ENCODE measurements at places on chromosomes 16 and 17.

GRCh38 chr17:48759288-48759687 lies 30.7 kb upstream of the HOXB13 start:
- no peaks in the 10 kb centered on the region for H3K36me3 ChIP-seq
- DNase-seq, result no peak
- H3K27me3 ChIP-seq, result peaks cover 36% of the 10 kb centered on the region

DNA sequence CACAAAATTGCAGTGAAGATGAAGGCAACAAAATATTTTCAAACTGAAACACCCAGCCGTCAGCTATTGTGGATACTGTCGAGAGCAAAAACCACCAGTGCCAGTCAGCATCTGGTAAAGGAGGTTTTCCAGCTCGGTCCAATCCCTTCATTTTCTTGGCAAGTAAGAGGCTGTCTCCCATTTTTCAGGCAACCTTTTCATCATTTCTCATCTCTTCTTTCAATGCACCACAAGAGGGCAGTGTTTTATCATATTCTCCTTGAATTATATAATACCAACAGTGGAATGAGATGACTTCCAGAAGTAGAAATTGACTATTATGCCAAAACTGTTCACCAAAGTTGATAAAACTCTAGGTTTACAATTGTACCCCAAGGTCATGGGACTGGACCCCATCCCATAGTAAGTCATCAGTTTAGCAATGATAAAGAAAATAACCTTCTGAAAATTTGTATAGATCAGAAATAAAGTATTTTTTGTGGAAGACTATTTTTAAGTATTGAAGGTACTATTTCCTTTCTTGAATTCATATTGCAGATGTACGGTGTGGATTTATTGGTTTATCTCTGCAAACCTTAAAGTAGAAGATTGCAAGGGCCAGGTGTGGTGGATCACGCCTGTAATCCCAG lies 16.8 kb downstream of the NQO1 start:
- DNase-seq, result peak; percentile 39
- H3K27ac ChIP-seq, result no peak overlapping the region
- H3K4me3 ChIP-seq, result no peak overlapping the region
- no peaks in the 10 kb centered on the region for H3K27me3 ChIP-seq

GRCh38 chr16:67184453-67184994 lies 761 bp upstream of the MATCAP1 start:
- DNase-seq, result no peak
- no peak overlapping the region for H3K27ac ChIP-seq
- peaks cover 8% of the 10 kb centered on the region for H3K27me3 ChIP-seq
- peak overlapping the region; percentile 85 for H3K4me3 ChIP-seq

GRCh38 chr16:74053826-74054225 lies 242.8 kb upstream of the PSMD7 start:
- H3K4me3 ChIP-seq, result no peak overlapping the region
- H3K36me3 ChIP-seq, result no peaks in the 10 kb centered on the region
- H3K27ac ChIP-seq, result no peak overlapping the region
- H3K27me3 ChIP-seq, result no peaks in the 10 kb centered on the region
- no peaks in the 10 kb centered on the region for H3K4me1 ChIP-seq

- H3K27me3 ChIP-seq, result peaks cover 3% of the 10 kb centered on the region
- no peaks in the 10 kb centered on the region for H3K4me1 ChIP-seq
- no peak overlapping the region for H3K4me3 ChIP-seq
- H3K36me3 ChIP-seq, result no peaks in the 10 kb centered on the region
These were observed 36.1 kb downstream of the HNF1B start for GRCh38 chr17:37708616-37709212.

- H3K27me3 ChIP-seq, result no peaks in the 10 kb centered on the region
- no peak overlapping the region for H3K27ac ChIP-seq
- no peak overlapping the region for H3K4me3 ChIP-seq
These were observed 198.0 kb downstream of the KATNIP start for GRCh38 chr16:27747946-27748345.

GRCh38 chr17:45346216-45347015 lies 29.6 kb upstream of the MAP3K14 start:
- no peak for DNase-seq
- H3K36me3 ChIP-seq, result no peaks in the 10 kb centered on the region
- no peaks in the 10 kb centered on the region for H3K27me3 ChIP-seq
- H3K27ac ChIP-seq, result no peak overlapping the region
- peaks cover 15% of the 10 kb centered on the region for H3K4me1 ChIP-seq

GRCh38 chr16:31427441-31428278 lies 500 bp downstream of the COX6A2 start:
- H3K4me1 ChIP-seq, result peaks cover 4% of the 10 kb centered on the region
- H3K4me3 ChIP-seq, result peak overlapping the region; percentile 27
- no peaks in the 10 kb centered on the region for H3K36me3 ChIP-seq
- H3K27me3 ChIP-seq, result no peaks in the 10 kb centered on the region
- H3K27ac ChIP-seq, result no peak overlapping the region

- H3K36me3 ChIP-seq, result peaks cover 38% of the 10 kb centered on the region
- no peak overlapping the region for H3K4me3 ChIP-seq
- peak overlapping the region; percentile 93 for H3K27ac ChIP-seq
- no peak for DNase-seq
- peaks cover 97% of the 10 kb centered on the region for H3K4me1 ChIP-seq
- H3K27me3 ChIP-seq, result no peaks in the 10 kb centered on the region
These were observed 15.5 kb downstream of the METTL9 start for GRCh38 chr16:21614896-21615295.

DNA sequence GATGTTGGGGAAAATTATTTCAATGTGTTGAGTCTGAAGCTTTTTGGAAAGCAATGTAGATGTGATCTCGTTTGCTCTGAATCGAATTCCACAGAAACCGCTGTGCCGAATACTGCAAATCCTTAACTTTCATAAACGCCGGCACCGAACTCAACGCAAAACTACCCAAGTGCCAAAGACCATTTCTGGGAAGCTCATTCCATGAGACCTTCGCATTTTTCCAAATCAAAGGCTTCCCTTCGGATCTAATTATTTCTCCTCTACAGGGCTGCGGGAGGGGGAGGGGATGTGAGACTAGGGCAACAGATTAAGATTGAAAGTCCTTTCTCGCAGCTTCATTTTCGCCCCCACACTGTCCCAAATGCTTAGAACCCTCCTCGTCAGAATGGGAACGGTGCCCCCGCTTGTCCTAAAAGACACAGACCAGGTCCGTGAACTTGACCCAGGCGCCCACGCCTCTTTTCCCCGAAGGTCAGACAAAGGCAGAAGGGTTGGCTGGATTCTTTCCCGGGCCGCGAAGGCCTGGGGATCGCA lies 4.0 kb downstream of the PRAC1 start:
- no peak overlapping the region for H3K27ac ChIP-seq
- no peak for DNase-seq
- peaks cover 12% of the 10 kb centered on the region for H3K4me1 ChIP-seq
- no peaks in the 10 kb centered on the region for H3K36me3 ChIP-seq

DNA sequence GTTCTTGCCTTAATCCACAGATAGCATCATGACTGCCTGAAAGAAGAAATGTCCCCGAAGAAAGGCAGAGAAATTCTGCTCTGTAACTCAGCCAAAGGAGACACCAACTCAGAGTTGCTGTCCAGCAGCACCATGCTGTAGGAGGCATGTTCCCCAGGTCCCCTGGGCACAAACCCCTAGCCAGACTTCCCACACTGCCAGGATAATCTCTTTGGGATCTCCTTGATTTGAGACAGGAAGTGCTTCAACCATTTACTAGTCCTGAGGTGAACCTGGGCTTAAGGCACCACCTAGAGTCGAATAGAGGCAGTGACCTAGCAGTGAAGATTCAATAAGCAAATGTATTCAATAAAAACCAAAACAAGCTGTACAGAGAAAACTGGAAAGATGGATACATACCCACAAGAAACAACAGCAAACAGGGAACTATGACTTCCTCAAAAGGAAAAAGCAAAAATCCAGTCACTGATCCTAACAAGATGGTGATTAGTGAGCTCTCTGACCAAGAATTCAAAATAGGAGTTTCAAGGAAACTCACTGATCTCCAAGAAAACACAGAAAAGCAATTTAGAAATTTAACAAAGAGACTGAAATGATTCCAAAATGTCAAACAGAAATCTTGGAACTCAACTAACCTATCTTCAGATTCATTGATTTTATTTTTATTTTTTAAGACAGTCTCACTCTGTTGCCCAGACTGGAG lies 5.7 kb downstream of the OR4D2 start:
- peaks cover 19% of the 10 kb centered on the region for H3K27me3 ChIP-seq
- H3K36me3 ChIP-seq, result no peaks in the 10 kb centered on the region
- DNase-seq, result no peak
- H3K4me1 ChIP-seq, result no peaks in the 10 kb centered on the region
- no peak overlapping the region for H3K4me3 ChIP-seq

GRCh38 chr16:24536671-24537070 lies 2.7 kb upstream of the RBBP6 start:
- H3K4me1 ChIP-seq, result peaks cover 14% of the 10 kb centered on the region
- H3K4me3 ChIP-seq, result no peak overlapping the region
- no peaks in the 10 kb centered on the region for H3K36me3 ChIP-seq

DNA sequence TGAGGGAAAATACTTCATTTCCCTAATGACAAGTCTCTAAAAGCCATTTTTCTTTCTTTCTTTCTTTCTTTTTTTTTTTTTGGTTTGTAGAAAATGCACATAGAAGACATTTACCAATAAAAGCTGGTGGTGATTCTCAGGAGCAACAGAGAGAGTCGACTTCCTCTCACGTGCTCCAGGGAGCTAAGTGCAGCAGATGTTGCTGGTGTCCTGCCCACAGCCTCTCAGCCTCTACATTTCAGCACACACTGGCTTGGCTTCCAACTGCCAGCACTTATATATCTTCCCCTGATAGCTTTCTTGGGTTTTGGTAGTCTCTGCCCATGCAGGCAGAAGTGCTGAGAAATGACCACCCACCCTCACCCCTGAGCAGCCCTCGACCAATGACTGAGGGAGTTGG lies 58.4 kb upstream of the MARCHF10 start:
- no peak overlapping the region for H3K4me3 ChIP-seq
- H3K27me3 ChIP-seq, result no peaks in the 10 kb centered on the region
- H3K27ac ChIP-seq, result no peak overlapping the region
- H3K36me3 ChIP-seq, result no peaks in the 10 kb centered on the region
- DNase-seq, result no peak

DNA sequence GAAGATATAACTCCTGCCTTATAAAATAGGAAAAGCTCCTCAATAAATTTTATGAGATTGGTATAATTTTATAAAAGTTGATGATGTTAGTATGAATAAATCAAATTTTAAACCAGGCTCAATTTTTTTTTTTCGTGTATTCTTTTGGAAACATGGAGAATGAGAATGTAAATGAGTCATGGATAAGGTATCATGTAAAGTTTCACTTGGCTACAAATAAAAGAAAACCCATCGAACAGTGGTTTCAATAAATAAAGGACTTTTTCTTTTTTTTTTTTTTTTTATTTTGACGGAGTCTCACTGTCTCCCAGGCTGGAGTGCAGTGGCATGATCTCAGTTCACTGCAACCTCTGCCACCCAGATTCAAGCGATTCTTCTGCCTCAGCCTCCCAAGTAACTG lies 67.3 kb downstream of the PHKB start:
- DNase-seq, result no peak
- no peak overlapping the region for H3K4me3 ChIP-seq
- H3K27me3 ChIP-seq, result no peaks in the 10 kb centered on the region
- peaks cover 11% of the 10 kb centered on the region for H3K36me3 ChIP-seq
- no peak overlapping the region for H3K27ac ChIP-seq

- no peaks in the 10 kb centered on the region for H3K27me3 ChIP-seq
- no peak overlapping the region for H3K27ac ChIP-seq
- DNase-seq, result no peak
- no peaks in the 10 kb centered on the region for H3K36me3 ChIP-seq
- no peaks in the 10 kb centered on the region for H3K4me1 ChIP-seq
These were observed 22.6 kb upstream of the MLKL start for GRCh38 chr16:74723256-74723655.

DNA sequence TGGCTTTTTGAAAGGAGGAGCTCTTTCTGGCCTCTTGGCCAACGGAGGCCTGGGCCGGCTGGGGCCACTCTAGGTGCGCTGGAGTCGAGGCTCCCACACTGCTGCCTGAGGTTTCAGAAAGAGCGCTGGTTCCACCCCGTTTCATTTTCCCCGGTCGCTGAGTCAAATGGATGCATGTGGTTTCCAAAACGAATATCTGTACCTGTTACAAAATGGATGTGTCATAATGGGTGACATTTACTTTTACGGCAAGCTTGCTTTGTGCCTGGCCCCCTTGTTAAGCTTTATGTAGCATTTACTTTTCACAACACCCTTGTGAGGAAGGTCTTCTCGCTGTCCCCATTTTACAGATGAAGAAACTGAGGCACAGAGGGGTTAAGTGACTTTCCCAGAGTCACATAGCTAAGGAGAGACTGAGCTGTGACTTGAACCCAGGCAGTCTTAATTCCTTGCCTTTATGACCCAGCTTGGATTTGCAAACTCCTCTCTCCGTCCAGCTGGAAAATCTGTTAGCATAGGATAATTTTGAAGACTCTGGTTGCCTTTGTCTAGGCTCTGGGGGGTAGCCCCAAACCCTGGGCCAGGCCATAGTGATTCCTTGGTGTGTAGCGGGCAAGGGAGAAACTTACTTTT lies 10.6 kb downstream of the KSR1 start:
- H3K27ac ChIP-seq, result peak overlapping the region; percentile 61
- no peak overlapping the region for H3K4me3 ChIP-seq
- no peaks in the 10 kb centered on the region for H3K27me3 ChIP-seq
- H3K36me3 ChIP-seq, result no peaks in the 10 kb centered on the region
- peaks cover 18% of the 10 kb centered on the region for H3K4me1 ChIP-seq

DNA sequence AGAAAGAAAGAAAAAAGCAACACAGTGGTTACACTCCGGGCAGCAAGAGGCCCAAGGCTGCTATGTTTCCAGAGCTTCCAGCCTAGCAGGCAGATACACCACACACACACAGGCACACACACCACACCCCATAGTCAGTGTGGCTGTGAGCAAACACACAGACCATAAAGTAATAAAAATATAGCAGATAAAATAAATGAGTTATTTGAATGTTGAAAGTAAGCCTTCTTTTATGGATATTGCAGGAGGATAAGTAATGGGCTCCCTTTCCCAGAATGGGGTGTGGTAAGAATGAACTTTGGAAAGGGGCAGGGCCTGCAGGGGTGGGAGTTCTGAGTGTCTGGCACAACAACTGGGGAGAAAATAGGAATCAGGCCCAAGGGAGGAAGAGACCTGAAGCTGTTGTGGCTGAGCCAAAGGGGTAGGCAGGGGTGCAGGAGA lies 4.8 kb upstream of the CDK5RAP3 start:
- H3K4me1 ChIP-seq, result peaks cover 6% of the 10 kb centered on the region
- no peak overlapping the region for H3K27ac ChIP-seq
- H3K36me3 ChIP-seq, result no peaks in the 10 kb centered on the region
- H3K4me3 ChIP-seq, result no peak overlapping the region
- H3K27me3 ChIP-seq, result no peaks in the 10 kb centered on the region
- DNase-seq, result no peak

GRCh38 chr16:11691771-11692170 lies 23.5 kb downstream of the SNN start:
- no peak overlapping the region for H3K27ac ChIP-seq
- no peak overlapping the region for H3K4me3 ChIP-seq
- H3K4me1 ChIP-seq, result peaks cover 25% of the 10 kb centered on the region
- DNase-seq, result no peak
- H3K36me3 ChIP-seq, result peaks cover 79% of the 10 kb centered on the region

DNA sequence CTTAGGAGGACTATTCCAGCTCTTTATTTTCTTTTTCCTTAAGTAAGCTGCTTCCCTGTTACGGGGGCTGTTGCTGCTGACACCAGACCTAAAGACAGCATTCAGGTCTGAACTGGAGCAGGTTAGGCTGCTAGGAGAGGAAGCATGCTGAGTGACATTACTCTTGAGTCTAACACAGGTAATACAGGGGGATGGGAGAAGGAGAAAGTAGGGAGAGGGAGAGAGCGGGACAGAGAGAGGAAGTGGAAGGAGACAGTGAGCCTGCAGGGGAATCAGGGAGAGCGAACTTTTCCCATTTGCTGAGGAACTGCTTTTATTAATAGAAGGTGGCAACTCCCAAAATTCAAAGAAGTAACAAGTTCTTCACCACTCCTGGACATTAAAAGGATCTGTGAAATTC lies 130.9 kb downstream of the PARN start:
- H3K4me1 ChIP-seq, result no peaks in the 10 kb centered on the region
- H3K36me3 ChIP-seq, result no peaks in the 10 kb centered on the region
- no peak overlapping the region for H3K27ac ChIP-seq
- DNase-seq, result no peak
- H3K27me3 ChIP-seq, result no peaks in the 10 kb centered on the region
